ENCODE measurements at places on chromosomes 12 and 14.

GRCh38 chr14:72787841-72788240 is 106.1 kb downstream of the DPF3 start:
- DNase-seq = no peak

GRCh38 chr14:60309867-60310552 is 61.0 kb downstream of the PPM1A start:
- DNase-seq = no peak

- DNase-seq = peak; percentile 50
Measured at GRCh38 chr12:113955109-113955970, 10.8 kb downstream of the RBM19 start.

GRCh38 chr14:45641541-45641940 is 388.5 kb upstream of the MIS18BP1 start:
- no peak for DNase-seq

DNA sequence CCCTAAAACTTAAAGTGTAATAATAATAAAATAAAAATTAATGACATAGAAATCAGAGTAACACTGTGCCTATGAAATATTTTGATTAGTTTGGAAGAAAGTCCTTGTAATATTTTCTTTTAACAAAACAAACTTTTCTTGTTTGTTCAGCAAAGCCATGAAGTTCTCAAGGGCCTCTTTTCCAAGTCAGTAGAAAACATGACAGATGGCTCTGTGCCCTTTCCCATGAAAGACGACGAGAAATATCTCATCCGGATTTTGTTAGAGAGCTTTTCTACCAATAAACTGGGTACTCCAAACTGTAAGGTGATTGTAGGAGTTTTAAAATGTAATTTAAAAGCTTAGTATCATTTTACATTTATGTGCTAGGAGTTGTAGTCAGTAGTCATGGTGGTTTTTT is 54.5 kb upstream of the ASPG start:
- no peak for DNase-seq

DNA sequence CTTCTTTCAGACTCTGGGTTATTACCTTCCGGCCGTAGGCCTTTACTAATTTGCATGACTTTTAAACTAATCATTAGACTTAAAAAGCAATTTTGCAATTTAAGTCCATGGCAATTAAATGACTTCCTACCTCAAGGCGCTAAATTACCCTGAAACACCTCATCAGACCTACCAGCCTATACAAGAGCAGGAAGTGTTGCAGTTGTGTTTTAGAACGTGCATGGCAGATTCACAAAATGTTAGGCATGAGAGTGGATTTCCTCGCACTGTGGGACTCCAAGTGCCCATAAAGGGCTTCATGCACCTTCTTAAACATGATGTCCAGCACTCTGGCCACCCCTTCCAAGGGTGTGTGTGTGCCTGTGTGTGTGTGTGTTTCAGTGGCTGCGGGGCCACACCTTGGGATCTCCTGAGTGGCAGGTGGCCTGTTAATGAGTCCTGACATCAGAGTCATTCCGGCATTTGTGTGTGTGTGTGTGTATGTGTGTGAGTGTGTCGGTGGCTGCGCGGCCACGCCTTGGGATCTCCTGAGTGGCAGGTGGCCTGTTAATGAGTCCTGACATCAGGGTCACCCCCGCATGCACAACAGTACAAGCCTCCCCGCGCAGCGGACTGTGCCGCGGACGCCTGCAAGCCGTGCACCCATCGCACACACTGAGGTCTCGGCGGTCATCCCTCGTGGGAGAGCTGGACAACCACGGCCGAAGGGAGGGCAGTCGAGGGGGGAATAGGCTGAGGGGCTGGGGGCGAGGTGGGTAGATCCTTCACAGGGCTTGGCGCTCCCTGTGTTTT is 900 bp downstream of the C2CD5 start:
- no peak for DNase-seq

DNA sequence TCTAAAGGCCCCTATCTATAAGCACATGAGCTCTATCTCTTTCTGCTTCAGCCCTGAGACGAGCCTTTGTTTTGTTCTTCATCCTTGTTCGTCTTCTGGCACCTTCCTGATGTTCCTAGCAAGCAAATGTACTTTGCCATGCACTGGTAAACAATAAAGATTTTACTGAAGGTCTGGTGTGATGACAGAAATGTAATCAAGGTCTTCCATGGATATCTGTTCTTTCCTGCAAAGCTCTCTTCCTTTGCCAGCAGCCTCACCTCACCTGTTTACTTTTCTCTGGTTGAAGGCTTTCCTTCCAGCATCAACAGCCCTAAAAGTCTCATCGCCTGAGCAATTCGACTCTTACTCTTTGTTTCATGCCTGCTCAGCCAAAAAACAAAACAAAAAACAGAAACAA is 330.3 kb downstream of the PCNX1 start:
- no peak for DNase-seq

DNA sequence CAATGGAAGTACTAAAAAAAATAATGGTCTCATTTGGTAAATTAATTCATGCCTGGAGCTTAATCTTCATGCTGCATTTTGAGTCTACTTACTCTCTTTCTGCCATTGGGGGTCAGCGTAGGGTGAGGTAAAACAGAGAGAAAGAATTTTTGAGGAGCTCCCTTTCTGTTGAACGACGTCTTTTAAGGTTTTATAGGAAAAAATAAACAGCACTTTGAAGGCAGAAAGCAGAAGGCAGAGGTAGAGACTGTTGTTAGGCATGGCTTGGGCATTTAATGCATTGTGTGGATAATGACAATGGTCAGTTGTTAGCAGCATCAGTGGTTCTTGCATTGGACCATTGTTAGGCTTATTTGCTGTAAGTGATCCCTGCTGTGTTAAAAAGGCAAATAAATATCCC is 557.2 kb upstream of the STXBP6 start:
- DNase-seq = no peak

DNA sequence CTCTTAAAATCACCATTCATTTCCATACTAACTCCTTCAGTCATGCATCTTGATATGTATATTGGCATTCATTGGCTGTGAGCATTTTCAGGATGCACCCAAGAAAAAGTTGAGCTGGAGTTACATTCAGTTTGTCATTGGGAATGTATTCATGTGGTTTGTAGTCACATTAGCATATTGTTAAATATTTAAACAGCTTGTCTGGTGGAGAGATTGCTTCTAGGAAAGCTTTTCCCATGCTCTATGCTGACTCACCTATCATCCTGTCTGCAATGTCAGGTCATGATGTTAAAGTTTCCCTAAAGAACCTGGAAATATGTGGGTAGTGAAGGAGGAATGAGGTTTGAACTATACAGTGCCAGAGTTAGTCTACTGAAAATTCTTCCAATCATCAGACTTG is 583.6 kb downstream of the GALC start:
- no peak for DNase-seq

DNA sequence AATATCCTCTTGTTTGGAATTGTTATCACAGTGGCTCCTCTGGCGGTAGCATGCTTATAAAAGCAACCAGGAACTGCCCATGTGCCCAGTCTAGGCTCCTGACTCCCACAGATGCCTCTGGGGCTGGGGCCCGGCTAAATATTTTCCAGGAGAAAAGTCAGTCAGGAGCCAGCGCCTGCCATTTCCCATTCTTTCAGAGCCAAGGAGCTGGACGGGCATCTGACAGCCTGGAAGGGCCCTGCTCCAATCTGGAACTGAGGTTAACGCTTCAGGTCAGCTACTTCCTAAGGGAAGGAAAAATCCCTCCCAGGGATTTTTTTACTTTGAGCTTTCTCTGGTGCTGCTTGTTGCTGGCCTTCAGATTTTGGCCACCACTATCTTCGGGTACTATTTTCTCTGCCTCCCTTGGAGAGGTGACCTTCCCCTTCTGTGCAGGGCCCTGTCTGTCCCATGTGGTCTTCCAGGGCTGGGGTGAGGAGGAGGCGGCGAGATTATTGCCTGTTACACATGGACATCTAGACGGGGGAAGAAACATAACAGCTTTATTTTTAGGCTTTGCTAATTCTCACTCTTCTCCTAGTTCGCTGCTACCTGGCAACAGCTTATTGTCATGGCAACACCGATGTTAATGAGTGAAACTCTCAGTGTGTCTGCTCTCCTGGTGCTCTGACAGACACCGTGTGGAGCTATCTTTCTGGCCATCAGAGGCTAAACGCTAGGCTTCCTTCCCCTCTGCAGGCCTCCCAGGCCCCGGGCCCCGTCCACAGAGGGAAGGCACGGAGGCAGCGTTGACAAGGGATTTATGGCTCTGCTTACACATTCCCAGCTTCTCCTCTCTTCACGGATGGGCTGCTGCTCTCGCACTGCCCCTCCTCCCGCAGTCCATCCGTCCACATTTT is 160.4 kb downstream of the CACNA1C start:
- no peak for DNase-seq

- no peak for DNase-seq
Measured at GRCh38 chr14:75267141-75267721, 11.4 kb upstream of the FOS start.

GRCh38 chr12:87444039-87444438 is 585.2 kb downstream of the C12orf50 start:
- DNase-seq = no peak

DNA sequence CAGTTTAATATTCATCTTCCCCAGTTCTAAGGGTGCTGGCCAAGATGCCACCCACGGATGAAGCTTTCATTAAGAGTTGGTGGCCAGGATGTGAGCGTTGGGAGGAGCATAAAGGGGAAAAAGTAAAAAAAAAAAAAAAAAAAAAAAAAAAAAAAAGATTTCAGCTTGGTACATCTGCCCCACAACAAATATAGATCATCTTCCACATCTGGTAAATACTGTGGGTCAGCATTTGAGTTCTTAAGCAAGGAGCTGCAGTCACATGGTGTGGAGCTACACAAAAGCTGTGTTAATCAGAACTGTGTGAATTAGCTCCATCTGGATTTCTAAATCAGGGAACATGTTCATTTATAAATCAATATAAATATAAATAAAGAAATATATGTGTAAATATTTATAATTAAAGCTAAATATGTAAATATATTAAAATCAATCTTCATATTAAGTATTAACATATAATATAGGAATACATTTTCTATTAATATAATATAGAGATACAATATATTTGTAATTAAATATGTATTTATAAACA is 262.3 kb downstream of the NUAK1 start:
- no peak for DNase-seq

- no peak for DNase-seq
Measured at GRCh38 chr14:73333031-73333430, 95.7 kb downstream of the PAPLN start.

DNA sequence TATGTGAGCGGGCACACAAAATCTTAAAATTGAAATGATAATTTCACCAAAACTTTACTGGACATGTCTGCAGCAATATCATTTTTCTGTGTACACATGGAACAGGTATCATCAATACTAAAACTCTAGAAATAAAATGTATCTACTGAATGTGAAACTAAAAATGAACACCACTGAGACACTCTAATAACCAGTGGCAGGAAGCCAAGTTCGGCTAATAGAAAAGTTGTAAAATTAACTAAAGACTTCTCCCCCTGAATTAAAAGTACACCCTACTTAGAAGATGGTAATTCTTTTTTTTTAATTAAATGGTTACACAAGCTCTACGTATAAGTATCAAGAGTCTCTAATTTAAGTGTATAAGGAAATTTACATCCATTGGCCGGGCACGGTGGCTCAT is 227.2 kb downstream of the MED13L start:
- DNase-seq = no peak

- DNase-seq = no peak
Measured at GRCh38 chr12:22310275-22310674, 24.2 kb downstream of the ST8SIA1 start.

DNA sequence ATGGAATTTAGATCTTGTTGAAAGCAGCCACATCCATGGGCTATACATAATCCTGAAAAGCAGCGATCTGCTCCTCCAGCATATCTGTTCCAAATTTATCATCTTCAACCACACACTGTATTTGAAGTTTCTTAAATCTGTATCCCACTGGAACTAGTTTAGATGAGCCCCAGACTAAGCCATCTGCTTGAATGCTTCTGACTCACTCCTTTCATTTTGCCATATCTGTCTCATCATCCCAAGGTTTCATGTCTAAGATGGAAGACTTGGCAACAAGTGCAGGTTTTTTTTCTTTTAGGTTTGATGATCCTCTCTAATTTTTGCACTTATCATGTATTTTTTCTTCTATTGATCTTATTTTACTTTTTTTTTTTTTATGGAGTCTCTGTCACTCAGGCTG is 54.4 kb upstream of the TMEM263 start:
- DNase-seq = no peak

DNA sequence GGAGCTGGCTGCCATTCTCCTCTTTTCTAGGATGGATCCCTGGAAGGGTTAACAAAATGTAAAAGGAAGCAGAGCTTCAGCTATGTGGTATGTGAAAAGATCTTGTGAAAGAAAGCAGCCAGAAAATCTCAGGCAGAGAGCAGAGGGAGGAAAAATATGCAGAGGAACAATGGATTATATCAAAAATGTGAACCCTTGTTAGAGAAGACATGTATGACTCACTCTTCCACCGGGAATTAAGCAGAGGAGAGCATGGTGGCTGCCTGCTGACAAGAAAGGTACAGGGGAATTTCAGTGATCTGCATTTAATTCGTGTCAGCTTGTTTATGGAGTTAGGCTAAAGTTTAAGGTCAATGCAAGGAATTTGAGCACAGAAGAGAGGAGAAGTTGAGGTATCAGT is 46.3 kb downstream of the KCNA1 start:
- DNase-seq = no peak

DNA sequence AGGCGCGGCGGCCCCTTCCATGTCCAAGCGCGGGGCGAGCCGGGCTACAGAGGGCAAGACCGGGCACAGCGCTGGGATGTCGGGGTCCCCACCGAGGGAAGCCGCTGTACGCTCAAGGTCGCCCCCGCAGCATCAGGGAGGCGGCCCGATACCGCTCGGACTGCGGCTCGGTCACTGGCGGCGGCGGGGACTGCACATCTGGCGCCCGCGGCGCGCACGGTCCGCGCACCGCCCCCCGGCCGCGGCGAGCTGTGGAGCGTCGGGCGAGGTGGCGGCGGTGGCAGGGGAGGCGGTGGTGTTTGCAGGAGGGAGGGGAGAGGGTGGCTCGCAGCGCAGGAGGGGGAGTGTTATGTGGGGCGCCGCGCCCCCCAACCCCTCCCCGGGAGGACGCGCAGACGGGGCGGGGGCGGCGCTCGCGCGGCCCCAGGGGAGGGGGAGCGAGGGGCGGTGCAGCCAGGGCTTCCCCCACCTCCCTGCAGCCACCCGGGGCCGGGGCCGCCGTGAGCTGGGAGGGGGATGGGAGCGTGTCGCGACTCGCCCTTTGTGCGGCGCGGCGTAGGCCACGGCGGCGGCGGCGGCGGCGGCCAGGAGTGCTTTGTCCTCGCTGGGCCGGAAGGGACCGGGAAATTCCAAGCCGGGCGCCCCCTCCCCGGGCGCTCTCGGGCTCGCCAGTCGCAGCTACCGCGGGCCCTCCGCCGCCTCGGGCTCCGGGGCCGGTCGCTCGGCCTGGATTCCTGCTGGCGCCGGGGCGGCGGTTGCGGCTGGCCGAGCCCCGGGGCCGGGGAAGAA is at the start of gene NUAK1:
Gene NUAK1 (minus strand): TSS at position 322 of the 789 bp plus-strand sequence. CDS start 301 bp downstream, at position 21.
- DNase-seq = peak; percentile 42
